Kidney (tissue), 22 donors: ENCODE measurements at places on chromosomes 12 and 14.

DNA sequence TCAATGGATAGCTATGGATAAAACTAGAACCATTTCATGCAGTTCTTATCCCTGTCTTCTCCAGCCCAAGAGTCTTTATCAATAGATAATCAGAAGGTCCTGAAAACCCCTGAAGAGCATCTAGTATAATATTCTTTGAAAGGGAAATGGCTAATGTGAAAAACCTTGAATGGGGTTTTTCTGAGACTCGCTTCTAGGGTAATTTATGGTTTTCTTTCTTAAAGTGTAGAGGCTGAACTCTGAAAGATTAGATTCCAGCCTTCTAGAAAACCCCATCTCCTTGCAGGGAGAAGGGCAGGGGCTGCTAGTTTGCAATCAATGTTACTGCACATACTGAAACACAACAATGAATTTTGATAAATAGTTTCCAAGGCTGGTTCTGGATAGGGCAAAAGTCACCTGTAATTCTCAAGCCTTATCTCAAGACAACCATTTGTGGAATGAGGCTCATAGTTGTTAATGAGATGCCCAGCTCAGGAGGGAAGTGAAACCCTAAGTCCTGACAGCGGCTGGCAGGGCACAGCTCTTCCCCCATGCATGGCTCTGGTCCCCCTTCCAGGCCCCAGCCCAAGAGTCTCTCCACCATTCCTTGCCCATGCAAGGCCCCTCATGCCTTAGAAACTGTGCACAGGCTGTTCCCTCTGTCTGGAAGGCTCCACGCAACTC lies 33.7 kb upstream of the PYGL start:
- no peaks in the 10 kb centered on the region for H3K4me1 ChIP-seq
- DNase-seq, result no peak
- no peaks in the 10 kb centered on the region for H3K36me3 ChIP-seq
- no peak overlapping the region for H3K4me3 ChIP-seq
- no peak overlapping the region for H3K27ac ChIP-seq

- H3K27ac ChIP-seq, result peak overlapping the region; percentile 100
- peak overlapping the region; percentile 77 for H3K4me3 ChIP-seq
- no peaks in the 10 kb centered on the region for H3K27me3 ChIP-seq
- no peaks in the 10 kb centered on the region for H3K36me3 ChIP-seq
- peak; percentile 84 for DNase-seq
Observed at GRCh38 chr12:25386831-25387731, 136.4 kb upstream of the KRAS start.

- H3K4me3 ChIP-seq, result no peak overlapping the region
- no peak for DNase-seq
- no peaks in the 10 kb centered on the region for H3K36me3 ChIP-seq
- no peaks in the 10 kb centered on the region for H3K4me1 ChIP-seq
Observed at GRCh38 chr14:85300107-85300506, 229.8 kb upstream of the FLRT2 start.

DNA sequence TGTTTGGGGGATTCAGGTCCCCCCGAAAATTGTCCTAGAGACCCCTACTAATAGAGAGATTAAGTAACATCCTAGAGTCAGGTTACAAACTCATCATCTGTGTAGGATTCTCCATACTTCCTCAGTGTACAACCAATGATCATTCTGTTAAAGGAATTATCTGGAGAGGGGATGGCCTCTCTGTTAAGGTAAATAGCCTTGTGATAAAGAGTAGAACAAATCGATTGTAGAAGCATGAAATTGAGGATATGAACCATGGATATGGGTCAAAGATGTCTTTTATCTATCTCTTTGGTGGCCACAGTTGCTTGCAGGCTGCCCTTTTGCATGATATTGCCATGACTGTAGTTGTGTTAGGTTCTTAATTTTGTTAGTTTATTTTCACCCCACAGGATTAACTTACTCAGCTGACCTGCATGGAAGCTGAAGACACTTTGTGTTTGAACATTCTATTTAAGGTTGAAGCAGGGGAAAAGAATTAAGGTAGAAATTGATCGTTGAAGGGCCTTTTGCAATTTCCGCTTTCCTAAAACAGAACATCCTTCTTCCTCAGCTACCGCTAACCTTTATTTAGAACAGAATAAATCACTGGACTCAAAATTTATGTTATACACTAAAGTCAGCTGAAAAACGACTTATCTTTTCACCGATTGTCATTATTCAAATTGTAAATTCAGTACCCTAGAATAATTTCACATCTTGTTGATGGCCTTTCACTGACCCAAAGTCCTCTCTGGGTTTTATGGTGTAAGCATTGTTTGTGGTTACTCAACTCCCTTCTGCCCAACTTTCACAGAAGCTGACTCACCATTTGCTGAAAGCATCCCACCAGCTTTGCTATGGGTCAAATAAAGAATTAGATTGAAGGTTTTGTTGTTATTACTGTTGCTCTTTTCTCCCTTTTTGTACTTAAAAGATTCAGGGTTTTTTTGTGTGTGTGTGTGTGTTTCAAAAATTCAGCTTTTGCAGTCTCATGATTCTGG lies 52.3 kb downstream of the IRAK3 start:
- no peaks in the 10 kb centered on the region for H3K27me3 ChIP-seq
- H3K4me3 ChIP-seq, result no peak overlapping the region
- H3K36me3 ChIP-seq, result no peaks in the 10 kb centered on the region

- no peaks in the 10 kb centered on the region for H3K27me3 ChIP-seq
- H3K36me3 ChIP-seq, result no peaks in the 10 kb centered on the region
- DNase-seq, result no peak
Observed at GRCh38 chr12:55227643-55228042, 6.8 kb downstream of the OR10A7 start.
